Epithelial cell of esophagus (primary cell): ENCODE measurements at places on chromosomes 2 and 18.

GRCh38 chr2:135742325-135742757 lies 686 bp downstream of the UBXN4 start:
- DNase-seq: peak; percentile 74

DNA sequence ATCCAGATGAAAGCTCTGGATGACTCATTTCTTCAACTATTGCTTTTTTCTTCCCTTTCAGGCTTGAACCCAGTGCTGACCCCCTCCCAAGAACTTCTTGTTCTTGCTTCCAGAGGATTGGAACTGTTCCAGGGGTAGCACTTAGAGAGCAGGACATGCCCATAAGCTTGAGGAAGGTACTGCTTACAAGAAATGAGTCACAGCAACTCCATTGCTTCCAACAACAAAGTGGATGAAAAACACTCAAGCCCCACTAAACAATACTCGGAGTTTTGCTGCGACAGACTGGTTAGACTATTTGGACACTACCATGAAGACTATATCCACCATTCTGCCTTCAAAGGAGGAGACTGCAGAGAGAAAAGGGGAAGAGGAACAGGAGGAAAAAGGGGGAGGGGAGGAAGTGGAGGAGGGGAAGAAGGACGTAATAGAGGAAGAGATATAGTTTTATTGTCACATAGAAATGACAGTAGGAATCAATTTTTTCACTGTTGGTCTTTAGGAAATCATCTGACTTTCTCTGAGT lies 1.6 kb upstream of the EPC2 start:
- peak; percentile 46 for DNase-seq

- DNase-seq: no peak
Observed at GRCh38 chr2:2804528-2804927, 473.5 kb upstream of the MYT1L start.

GRCh38 chr2:8682719-8683667 lies 1.1 kb downstream of the ID2 start:
- peak; percentile 48 for DNase-seq

DNA sequence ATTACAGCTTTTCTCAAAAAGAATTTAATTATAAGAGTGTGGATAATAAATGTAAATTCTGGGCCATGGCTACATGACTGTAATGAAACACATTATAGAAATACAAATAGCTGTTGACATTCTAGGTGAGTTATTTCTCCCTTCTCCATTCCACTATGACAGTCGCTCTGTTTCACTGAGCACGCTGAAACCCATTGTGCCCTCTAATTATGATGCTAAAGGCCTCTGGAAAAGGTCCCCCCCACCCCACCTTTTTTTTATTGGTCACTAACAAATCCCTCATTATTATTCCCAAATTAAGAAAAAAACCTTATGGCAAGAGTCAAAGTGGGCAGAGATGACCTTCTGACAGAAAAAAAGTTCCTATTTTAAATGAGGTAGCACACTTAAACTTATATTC lies 285.0 kb upstream of the SIX3 start:
- DNase-seq: no peak

GRCh38 chr2:73386342-73386868 lies 769 bp downstream of the ALMS1 start:
- no peak for DNase-seq

GRCh38 chr2:237688081-237688480 lies 60.7 kb downstream of the LRRFIP1 start:
- no peak for DNase-seq

GRCh38 chr2:201859949-201860348 lies 53.6 kb downstream of the CDK15 start:
- DNase-seq: no peak

DNA sequence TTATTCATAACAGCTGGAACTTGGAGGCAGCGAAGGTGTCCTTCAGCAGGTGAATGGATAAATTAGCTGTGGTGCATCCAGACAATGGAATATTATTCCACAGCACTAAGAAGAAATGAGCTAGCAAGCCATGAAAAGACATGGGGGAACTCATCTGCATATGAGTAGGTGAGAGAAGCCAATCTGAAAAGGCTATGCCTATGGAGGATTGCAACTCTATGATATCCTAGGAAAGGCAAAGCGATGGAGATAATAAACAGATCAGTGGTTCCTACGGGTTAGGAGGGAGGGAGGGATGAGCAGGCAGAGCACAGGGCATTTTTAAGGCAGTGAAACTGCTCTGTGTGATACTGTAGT lies 66.2 kb downstream of the ODC1 start:
- DNase-seq: no peak

DNA sequence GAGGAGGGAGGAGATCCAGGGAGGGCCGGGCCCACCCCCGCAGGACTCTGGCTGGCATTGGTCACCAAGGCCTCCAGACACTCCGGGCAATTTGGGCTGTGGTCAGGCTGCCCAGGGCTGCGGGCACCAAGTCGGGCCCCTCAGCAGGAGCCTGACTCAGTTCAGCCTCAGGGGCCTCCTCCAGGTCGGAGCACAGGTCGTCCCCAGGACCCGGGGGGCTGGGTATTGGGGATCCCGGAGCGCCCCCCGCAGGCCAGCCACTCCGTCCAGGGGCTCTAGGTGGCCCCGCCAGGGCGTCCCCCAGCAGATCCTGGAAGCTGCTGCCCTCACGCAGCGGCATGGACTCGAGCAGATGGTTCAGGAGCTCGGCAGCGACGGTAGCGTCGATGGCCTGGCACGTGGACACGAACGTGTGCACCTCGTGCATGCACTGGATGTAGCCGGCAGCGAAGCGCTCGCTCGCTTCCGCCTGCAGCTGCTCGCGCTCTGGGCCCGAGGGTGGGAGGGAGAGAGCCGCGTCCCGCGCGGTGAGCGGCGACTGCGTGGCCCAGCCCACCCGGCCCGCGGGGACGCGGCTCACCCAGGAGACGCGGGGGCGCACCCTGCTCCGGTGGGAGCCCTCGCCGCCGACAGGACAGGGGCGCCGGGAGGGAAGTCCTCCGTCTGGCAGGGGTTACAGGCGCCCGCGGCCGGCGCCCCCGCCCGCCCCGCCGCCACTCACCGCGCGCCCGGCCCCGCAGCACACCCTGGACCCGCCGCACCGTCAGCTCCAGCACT lies 884 bp downstream of the HES6 start:
- DNase-seq: no peak

- no peak for DNase-seq
Observed at GRCh38 chr2:64919261-64919660, 69.9 kb upstream of the SLC1A4 start.

DNA sequence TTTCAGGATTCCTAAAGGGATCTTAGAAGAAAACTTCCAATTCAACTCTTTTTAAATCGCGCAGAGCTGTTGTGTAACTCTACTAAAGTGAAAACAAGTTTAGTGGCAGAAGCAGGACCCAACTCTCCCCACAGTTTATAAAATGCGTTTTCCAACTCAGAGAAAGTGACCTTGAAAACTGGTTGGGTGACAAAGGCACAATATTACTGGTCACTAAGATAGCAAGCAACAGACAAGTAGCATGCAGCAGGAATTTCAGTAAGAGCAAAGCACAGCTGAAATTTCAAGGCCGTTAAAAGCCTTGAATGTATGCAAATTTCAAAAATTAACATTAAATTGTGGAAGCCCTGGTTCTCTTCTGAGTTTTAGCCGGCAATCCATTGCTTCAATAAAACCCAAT lies 66.9 kb downstream of the STK39 start:
- no peak for DNase-seq

GRCh38 chr2:73588177-73588576 lies 54.0 kb downstream of the NAT8 start:
- no peak for DNase-seq

DNA sequence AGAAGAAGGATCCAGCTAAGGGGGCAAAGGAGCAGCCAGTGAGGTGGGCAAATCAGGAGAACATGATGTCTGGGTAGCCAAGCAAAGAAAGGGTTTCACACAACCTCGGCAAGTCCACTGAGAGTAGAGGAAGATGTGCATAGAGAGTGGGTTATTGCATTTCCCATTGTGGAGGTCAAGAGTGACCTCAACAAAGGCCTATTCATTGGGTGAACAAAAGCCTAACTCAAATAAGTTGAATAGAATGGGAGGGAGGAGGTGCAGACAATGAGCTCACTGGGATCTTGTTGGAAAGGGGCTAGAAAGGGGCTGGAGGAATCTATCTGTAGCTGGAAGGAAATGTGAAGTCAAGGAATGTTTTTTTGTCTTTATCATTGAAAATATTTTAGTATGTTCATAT lies 14.0 kb upstream of the PDCL3 start:
- no peak for DNase-seq
